Urinary bladder (tissue), 4 donors: ENCODE measurements at places on chromosomes 7 and 10. TPM values are rescaled to one million over a fixed set of nuclear protein-coding genes. Genes with fewer than 3 reads are reported as not detected.

CPN1 gene
- 0.16 TPM for total RNA-seq

ALOX5 gene
- total RNA-seq: 25.7 TPM

NPY4R2 gene
- total RNA-seq: 0.16 TPM

SPDYE16 gene
- total RNA-seq: not detected
